ENCODE measurements at places on chromosomes 16 and 17.
A peak's percentile ranks its signal among the peaks of the same experiment; 100 is the strongest.

GRCh38 chr17:77647531-77647930 lies 311.0 kb upstream of the TNRC6C start:
- DNase-seq: no peak

- no peak for DNase-seq
These were observed 315.6 kb downstream of the SNX29 start for GRCh38 chr16:12291989-12292759.

DNA sequence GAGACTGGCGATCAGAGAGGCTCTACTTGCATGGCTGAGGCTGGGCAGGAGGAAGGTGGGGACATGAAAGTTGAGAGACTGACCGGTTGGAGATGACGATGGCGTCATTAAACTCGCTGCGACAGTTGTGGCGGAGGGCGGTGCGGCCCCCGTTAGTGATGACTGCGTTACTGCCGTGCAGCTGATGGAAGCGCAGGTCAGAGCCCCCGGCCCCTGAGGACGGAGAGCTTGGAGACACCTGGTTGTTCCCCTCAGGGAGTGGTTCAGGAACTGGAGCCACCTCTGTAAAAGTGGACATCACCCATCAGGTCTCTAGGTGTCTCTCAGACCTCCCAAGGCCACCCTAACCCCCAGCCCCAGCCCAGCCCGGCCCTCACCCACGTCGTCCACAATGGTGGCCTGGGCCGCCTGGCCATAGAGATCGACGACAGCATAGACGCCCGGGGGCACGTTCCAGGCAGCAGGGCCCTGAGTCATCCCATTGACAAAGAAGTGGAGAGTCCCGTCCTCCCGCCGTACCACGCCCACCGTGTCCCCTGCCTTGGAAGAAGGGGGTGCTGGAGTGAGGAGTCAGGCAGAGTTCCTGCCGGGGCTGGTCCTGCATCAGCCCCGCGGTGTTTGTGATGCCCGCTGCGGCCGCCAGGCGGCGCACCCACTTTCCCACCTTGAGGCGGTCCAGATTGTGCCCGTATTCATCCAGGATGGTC lies 5.3 kb downstream of the NEURL4 start:
- DNase-seq: peak; percentile 73

- no peak for DNase-seq
These were observed 48.3 kb downstream of the BAIAP2 start for GRCh38 chr17:81083125-81083765.

- DNase-seq: peak; percentile 54
These were observed 10.2 kb upstream of the HOXB9 start for GRCh38 chr17:48636177-48637018.

DNA sequence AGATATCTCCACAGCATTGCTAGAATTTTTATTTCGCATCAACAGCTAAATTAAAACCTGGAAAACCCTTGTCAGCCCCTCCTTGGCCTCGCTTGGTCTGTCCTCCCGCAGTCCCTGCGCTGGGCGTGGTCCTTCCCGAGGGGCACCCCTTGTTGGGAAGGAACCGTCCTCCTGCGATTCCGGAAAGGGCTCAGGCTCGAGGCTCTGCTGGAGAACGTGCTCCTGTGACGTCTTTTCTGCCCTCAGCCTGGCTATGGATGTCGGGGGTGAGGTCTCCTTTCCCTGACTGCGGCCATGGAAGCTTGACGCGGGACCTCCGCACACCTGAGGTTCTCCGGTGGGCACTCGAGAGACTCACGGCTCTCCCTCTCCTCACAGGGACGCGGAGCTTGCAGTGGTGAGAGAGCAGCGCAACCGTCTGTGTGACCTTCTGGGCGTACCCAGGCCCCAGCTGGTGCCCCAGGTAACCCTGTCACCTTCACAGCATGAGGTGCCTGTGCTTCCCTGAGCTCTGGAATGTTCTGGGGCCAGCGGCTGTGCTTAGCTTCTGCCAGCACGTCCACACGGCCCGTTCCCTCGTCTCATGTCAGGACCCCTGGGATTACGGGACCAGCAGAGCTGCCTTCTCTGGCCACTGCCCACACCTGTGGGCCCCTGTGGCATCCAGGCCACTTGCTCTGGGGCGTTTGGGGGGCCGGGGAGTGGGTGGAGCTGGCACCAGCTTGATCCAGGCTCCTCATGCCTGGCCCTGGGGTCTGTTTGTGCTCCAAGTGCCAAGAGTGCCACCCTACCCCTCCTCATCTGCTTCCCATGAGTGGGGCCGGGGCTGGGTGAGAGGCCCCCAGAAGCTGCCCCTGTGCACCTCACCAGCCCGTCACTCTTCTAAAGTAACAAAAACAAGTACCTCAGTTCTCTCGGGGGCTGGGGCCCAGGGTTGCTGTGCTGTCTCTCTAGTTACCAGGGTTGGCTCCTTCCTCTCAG lies 101.5 kb upstream of the ZNF750 start:
- no peak for DNase-seq

DNA sequence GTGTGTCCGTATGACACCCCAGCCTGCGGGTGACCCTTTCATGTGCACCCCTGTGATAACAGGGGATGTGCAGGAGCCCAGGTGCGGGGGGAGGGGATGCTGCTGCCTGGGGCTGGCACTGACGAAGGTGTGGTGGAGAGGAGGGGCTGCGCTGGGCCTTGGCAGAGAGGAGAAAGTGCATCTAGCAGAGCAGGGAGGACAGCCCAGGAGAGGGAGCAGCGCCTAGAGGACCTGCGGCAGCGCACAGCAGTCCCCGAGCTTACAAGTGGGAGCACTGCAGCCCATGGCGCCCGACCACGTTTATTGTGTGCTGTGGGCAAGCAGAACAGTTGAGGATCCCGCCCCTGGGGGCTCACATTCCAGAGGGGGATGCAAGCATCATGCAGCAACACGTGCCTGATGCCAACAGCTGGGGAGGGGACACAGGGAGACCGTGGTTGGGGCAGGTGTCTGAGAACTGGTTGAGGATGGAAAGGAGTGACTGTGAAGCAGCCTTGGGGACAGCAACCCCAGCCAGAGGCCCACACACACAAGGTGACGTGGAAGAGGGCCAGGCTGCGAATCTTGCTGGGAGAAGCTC lies 10.9 kb upstream of the SLC7A5 start:
- no peak for DNase-seq

GRCh38 chr16:29148131-29148691 lies 163.4 kb downstream of the LAT start:
- DNase-seq: no peak

DNA sequence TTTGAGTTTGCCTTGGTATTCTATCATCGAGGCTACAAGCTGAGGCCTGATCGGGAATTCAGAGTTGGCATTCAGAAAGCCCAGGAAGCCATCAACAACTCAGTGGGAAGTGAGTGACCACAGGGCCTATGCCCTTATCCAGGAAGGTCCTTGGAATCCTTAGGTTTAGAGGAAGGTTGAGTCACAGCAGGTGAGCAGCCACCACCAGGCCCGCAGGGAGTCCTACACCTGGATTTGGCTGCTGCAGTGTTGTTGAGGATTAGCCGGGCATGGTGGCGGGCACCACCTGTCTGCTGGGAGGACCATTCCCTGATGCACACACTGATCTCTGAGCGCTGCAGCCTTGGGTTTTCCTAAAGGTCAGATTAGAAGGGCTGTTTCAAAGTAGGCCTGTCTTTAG lies 5.2 kb downstream of the ODAD4 start:
- DNase-seq: no peak

DNA sequence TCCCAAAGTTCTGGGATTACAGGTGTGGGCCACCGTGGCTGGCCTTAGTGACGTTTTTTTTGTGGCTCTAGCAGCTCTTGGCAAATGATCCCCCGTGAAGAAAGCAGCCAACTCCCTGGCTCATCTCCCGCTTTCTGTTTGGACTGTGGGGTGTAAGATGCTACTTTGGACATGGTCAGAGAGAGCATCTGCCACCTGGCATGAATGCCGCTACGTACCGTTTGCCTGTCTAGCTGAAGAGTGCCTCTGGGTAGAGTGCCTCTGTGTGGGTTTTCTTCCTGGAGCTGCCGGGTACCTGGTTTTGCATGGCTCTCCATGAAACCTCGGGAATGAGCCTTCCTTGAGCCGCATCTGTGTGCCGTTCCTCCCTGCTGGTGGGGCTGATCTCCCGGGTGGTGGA lies 34.3 kb downstream of the NDEL1 start:
- DNase-seq: no peak

- no peak for DNase-seq
These were observed 10.5 kb upstream of the GSE1 start for GRCh38 chr16:85602402-85603202.

DNA sequence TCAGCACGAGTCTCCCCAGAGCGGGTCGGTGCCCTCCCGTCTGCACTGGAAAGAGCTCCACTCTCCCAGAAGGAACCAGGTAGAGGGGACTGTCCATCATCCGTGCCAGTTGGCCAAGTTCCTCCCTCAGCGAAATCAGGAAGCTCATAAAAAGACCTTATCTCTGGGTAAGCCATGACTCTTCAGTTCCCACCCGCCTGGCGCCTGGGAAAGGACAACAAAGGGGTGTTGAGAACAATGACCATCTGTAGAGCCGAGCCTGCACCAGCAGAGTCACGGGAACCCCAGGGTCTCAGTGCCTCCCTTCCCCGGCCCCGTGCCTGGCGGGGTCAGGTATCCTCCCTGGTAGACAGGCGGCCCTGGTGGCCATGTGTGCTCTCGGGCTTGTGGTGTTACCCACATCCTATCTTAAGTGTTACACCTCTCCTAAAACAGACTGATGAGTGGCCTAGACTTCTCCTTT lies 190.7 kb downstream of the AXIN2 start:
- DNase-seq: no peak

GRCh38 chr16:49673442-49673841 lies 182.5 kb downstream of the ZNF423 start:
- no peak for DNase-seq
